NCI-H748 treated with DMSO at 0.1 percent for 48 hours (cell line): ENCODE measurements at places on chromosomes 16 and 17.

DNA sequence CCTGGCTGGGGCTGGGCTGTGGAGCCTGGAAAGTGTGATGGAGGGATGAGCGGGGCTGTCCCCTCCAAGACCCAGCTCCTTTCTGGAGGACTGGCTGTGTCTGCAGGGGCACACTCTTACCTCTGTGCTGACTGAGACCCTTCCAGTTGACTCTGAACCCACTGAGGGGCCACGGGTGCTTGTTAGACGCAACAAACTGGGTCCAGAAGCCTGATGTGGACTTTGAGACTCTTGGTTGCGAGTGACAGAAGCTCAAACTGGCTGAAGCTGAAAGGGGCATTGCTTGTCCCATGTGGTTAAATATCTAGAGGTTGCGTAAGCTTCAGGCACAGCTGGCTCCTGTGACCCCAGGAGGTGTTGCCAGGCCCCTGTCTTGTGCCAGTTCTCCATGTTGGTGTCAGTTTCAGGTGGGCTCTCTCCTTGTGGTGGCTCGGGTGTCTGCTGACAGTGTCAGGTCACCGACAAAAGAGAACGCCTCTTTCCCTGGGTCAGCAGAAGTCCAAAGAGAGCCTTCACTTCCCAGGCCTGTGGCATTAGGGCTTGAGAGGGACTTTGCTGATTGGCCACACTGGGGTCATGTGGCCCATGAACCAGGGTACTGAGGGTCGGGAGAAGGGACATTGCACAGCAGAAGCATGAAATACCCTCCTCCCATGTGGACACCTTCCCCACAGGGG, 16.7 kb downstream of the ADCY7 start:
- no peak for DNase-seq

DNA sequence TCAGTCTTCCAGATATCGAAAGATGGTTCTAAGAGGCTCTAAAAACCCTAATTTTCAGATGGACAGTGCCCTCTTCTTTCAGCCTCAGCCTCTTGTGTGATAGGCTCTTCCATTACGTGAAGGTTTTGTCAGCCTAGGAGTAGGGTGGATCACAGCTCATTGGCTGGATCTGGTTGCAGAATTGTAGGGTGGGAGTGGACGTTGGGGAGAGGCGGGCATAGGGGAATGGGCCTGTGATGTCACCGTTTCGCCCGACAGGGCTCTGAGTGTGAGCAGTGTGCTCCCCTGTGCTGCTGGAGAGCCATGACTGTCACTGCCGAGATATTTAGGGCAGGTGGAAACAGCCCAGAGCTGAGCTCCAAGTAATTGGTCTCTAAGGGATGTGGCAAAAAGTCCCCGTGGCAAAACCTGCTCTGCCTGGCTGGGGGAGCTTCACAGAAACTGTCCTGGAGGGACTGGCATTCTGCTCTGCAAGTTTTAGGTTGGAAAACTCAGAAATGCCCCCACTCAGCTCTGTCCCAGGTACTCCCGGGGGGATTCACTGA, 6.2 kb upstream of the WFIKKN1 start:
- no peak for DNase-seq

GRCh38 chr17:72566671-72567484, 446.1 kb downstream of the SOX9 start:
- no peak for DNase-seq

DNA sequence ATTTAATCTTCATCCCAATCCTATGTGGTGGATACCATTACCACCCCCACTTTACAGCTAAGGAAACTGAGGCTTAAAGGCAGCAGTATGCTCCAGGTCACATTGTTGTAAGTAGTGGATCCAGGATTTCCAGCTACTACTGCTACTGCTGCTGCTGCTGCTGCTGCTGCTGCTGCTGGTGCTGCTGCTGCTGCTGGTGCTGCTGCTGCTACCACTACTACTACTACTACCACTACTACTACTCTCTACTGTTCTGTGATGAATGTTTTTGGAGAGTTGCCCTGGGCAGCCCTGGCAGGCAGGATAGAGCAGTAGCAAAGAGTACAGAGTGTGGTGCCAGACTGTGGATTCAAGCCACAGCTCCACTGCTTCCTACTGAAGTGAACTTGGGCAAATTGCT, 49.3 kb upstream of the SLC12A3 start:
- DNase-seq, result no peak

DNA sequence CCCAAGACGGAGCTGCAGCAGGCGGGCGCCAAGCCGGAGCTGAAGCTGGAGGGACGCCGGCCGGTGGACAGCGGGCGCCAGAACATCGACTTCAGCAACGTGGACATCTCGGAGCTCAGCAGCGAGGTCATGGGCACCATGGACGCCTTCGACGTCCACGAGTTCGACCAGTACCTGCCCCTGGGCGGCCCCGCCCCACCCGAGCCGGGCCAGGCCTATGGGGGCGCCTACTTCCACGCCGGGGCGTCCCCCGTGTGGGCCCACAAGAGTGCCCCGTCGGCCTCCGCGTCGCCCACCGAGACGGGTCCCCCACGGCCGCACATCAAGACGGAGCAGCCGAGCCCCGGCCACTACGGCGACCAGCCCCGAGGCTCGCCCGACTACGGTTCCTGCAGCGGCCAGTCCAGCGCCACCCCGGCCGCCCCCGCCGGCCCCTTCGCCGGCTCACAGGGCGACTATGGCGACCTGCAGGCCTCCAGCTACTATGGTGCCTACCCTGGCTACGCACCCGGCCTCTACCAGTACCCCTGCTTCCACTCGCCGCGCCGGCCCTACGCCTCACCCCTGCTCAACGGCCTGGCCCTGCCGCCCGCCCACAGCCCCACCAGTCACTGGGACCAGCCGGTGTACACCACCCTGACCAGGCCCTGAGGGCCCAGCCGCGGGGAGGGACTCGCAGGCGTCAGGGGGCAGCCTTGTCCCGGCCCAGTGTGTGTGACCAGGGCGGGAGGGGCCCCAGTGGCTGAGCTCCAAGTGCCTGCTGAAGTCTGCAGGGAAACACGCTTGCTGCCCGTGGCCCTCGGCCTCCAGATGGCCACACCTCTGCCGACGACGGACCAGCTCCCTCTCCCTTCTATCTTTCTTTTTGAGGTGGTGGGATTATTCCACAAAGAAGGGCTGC, 3.4 kb downstream of the SOX8 start:
- DNase-seq, result no peak

DNA sequence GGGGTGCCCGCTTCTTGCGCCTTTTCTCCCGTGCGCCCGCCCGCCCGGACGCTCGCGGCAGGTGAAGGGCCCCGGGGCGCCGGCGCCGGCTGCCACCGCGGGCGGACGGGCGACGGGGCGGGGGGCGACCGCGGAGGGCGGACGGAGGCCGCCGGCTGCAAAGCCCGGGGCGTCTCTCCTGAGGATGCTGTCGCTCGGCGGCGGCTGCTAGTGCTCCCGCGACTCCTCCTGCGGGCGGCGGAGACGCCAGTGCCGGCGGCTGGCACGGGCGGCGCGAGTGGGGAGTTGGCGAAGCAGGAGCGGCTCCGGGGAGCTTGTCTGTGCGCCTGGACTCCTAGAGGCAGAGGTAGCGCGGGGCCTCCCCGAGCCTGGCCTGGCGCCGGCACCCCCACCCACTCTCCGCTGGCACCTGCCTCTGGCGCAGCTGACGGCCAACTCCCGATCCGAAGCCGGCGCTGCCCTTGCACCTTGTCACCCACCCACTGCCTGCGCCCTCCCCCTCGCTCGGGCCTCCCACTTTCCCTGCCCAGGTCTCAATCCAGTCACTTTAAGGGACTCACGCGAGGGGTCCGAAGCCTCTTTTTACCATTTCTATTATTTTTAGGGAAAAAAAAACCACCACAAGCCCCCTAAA, at the start of gene FAM20A:
FAM20A (minus strand) TSS at position 437 of the 634 bp plus-strand sequence. CDS start 701 bp downstream, outside the sequence.
- no peak for DNase-seq

DNA sequence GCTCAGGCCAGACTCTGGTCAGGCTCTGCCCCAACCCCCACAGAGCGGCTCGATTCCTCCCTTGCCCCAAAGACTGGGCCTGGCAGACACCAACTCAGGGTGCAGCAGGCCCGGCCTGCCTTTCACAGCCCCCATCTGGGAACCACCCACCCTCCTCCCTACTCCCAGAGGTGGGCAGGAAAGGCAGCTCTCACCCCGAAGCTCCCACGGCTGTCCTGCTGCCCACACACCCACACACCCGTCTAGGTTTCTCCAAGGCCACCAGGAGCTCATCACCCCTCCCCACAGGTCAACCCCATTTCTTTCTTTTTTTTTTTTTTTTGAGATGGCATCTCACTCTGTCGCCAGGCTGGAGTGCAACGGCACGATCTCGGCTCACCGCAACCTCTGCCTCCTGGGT, 3.8 kb downstream of the CEP131 start:
- DNase-seq, result no peak

DNA sequence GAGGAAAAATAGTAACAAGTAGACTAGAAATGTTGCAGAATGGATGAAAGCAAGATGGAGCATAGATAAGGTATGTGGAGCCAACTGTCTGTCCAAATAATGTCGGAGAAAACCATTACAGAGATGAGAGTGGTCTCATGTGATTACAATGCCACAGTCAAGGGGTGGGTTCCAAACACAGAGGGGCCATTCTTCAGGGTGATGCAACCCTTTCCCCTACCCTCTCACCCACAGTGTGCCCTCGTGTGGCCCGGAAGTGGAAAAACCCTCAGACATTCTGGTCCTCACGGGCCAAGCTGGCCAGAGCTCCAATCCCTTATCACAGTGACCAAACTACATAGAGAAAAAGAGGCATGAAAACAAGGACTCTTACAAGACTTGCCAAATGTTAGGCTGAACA, 17.7 kb upstream of the HS3ST3A1 start:
- DNase-seq, result no peak

- peak; percentile 13 for DNase-seq
Measured at GRCh38 chr16:28543072-28543471, 4.3 kb upstream of the NUPR1 start.

GRCh38 chr16:11796227-11797165, 562 bp downstream of the ZC3H7A start:
- DNase-seq, result no peak

DNA sequence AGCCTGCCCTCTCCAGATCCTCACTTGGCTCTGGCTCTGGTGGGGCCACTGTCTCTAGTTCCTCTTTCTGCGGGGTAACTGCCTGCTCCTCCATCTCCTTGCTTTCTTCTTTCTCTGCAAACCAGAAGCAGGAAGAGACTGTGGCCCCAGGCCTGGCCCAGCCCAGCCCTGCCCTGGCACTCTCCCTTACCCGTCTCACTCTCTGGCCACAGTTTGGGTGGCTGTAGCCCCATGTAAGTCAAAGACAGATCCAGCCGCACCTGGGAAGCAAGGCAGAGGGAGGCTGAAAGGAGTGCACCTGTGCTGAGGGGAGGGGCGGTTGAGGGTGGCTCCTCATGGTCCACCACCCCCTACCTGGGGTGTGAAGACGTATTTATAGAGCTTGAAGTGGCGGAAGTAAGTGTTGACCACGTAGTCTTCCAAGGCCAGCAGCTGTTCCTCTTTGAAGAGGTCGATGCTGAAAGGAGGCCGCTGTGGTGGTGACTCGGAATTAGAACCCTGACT, 2.8 kb downstream of the CFAP119 start:
- no peak for DNase-seq

- no peak for DNase-seq
Measured at GRCh38 chr16:54027062-54027461, 259.5 kb downstream of the IRX3 start.

DNA sequence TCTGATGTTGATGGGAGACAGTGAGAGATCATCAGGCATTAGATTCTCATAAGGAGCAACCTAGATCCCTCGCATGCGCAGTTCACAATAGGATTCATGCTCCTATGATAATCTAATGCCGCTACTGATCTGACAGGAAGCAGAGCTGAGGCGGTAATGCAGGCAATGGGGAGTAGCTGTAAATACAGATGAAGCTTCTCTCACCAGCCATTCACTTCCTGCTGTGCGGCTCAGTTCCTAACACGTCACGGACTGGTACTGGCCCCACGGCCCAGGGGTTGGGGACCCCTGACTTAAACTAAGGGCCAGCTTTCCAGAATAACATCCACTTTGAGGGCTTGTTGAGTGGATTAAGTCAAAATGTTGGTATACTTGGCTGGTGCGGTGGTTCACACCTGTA, 2.6 kb upstream of the TMEM219 start:
- no peak for DNase-seq

DNA sequence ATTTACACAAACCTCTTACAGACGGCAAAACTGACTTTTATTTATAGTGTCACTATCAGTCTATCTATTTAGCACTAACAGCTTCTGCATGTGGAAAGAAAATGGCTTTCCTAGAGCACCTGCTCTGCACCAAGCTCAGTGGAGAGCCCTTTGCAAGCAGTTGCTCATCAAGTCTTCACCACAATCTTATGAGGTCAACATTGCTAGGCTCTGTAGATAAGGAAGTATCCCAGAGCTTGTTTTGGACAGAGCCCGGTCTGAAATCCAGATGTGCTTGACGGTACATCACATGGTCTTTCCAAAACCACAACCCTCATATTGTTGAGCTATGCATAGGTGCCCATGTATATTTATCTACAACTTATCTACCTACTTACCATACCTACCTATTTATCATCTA, 572.7 kb upstream of the CDH5 start:
- no peak for DNase-seq

- DNase-seq, result no peak
Measured at GRCh38 chr17:80773243-80773991, 218.2 kb upstream of the CHMP6 start.

DNA sequence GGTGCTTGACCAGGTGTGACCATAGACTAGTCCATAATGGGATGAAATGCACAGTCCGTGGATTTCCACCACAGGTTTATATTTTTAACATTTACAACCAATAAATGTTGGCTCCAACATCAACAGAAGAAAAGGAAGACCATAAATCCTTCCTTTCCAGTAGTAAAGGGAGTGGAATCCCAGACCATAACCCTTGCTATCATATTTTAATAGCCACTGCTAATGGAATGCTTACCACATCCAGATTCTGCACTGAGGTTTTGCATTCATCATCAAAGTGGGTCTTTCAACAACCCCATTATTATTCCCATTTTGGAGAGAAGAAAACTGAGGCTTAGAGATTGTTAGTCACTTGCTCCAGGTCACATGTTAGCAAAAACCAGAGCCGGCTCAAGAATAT, 106.7 kb downstream of the FOXL1 start:
- no peak for DNase-seq

GRCh38 chr16:2486645-2487516, 12.0 kb downstream of the TBC1D24 start:
- no peak for DNase-seq

GRCh38 chr16:85017151-85017550, 5.8 kb upstream of the ZDHHC7 start:
- DNase-seq, result no peak

GRCh38 chr16:35370617-35371016, 1911.2 kb downstream of the TP53TG3F start:
- DNase-seq, result no peak

DNA sequence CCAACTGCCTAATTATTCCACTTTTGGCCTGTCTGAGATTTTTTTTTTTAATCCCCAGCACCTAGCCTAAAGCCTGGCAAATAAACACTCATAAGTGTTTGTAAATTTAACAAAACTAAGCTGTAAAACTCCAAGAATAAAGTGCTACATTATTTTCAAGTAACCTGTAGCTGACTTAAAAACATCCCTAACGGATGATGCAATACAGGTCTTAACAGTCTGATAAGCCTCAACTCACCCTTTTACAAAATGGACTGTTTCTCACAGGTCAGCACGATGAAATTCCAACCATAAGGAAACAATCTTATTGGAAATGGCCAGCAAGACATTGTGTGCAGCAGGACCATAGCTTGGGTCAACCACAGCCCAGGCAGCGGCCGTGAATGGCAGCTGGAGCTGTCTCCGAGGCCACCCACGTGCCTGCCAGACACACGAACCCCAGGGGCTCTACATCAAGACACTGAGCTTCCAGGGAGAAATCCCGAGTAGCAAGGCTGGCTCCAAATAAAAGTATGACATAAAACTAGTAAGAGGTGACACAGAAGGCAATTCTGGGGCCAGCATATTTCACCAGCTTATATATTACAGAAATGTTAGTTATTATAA, 58.9 kb downstream of the NDEL1 start:
- no peak for DNase-seq

GRCh38 chr16:27109666-27110523, 43.2 kb downstream of the C16orf82 start:
- DNase-seq, result peak; percentile 32
